ENCODE measurements at places on chromosomes 12 and 14.

DNA sequence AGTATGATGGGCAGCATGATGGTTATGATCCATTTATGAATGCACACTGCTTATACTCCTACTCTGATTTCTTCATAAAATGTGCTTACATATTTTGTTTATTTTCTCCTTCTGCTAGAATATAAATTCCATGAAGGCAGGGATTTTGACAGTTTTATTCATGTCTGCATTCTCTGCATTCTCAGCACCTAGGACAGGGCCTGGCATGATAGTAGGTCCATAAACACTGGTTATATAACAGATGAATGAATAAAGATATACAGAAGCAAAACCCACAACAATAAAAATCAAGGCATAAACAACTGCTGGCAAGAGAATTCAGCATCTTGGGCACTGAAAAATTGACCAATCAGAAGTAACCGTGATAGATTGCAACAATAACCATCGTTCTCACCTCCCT lies 115.4 kb downstream of the WIF1 start:
- no peak for DNase-seq

GRCh38 chr12:76374386-76375020 lies 26.3 kb upstream of the BBS10 start:
- DNase-seq, result no peak

GRCh38 chr12:107731366-107731765 lies 29.6 kb downstream of the PRDM4 start:
- DNase-seq, result no peak

DNA sequence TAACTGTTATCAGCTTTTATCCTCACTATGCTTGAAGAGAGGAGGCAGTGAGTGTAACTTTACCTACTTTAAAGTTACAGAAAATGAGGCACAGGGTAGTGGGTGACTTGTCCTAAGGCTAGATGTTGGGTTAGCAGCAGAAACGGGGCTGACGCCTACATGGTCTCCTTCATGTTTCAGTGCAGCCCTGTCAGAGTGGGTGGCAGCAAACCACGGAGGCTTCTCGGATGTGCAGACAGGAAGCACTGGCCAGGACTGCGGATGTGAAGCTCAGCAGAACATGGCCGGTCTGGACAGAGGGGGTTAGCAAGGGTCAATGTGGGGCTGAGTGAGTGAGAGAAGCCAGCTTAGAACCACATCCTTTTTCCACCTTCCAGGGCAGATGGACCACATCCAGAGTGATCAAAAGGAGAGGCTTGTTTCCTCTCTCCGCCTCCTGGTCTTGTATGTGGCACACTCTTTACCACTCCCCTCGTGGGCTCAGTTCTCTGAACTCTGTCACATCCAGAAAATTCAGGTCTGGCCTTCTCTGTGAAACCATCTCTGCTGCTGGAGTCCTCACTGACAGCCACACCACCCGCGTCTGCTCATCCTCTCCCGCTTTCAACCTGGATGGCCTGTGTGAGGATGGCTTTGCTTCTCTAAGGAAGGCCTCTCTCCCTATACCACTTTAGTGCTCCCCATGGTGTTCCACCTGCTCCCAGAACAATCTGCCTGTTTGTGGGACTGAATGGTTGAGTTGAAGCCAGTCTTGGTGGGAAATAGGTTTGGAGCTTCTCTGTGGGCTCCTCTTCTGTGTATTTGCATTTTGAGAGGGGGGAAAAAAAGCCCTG lies 14.1 kb downstream of the SUSD6 start:
- peak; percentile 67 for DNase-seq

- DNase-seq, result peak; percentile 68
Measured at GRCh38 chr12:49763006-49763591, 21.7 kb downstream of the TMBIM6 start.

- no peak for DNase-seq
Measured at GRCh38 chr12:107447336-107447735, 238.3 kb upstream of the PWP1 start.

GRCh38 chr12:91935296-91935695 lies 210.3 kb downstream of the BTG1 start:
- DNase-seq, result no peak

GRCh38 chr12:2925322-2925995 lies 33.7 kb upstream of the TEAD4 start:
- no peak for DNase-seq

GRCh38 chr12:128754275-128754674 lies 69.5 kb downstream of the SLC15A4 start:
- DNase-seq, result no peak

- DNase-seq, result no peak
Measured at GRCh38 chr12:108729612-108730364, 1.5 kb downstream of the CORO1C start.

DNA sequence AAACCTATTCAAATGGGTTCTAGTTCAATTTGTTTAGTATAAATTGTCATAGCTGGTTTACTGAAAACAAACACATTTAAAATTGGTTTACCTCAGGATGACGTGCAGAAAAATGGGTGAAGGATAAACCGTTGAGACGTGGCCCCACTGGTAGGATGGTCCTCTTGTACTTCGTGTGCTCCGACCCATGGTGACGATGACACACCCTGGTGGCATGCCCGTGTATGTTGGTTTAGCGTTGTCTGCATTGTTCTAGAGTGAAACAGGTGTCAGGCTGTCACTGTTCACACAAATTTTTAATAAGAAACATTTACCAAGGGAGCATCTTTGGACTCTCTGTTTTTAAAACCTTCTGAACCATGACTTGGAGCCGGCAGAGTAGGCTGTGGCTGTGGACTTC lies 8.3 kb downstream of the CALM1 start:
- DNase-seq, result no peak

- DNase-seq, result no peak
Measured at GRCh38 chr12:105324704-105325103, 5.8 kb upstream of the C12orf75 start.

DNA sequence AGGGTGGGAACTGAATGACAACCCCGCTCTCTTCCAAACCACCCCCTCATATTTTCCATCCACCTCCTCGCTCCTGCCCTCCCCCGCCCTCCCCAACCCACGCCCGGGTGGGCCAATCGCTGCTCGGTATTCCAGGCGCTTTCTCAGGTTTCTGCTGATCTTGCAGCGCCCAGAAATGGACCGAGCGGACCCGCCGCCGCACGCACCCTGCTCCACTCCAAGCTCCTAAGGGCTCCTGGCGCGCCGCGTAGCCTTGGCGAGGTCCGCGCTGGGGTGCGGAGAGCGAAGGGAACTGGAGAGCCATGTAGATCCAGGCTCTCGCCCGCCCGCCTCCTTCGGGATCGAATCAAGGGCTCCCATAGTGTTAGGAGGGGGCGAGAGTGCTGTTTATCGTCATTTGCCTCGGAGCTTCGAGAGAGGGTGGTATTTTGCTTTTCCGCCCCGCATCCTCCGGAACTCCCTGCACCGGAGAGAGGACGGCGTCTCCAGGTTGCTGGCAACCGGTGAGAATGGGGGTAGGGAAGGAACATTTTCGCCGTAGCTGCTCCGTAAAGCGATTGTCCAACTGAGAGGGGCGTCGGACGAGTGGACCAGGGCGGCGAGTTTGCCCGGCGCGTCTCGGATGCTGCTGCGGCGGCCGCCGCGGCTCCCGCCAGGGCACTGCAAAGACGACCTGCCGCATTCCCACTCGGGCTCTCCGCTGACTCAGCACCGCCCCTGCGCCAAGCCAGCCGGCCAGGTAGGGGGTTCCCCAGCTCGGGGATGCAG lies at the start of gene KCNA1:
Gene KCNA1 (plus strand): TSS at position 172 of the 768 bp plus-strand sequence. CDS start 1,474 bp downstream, outside the sequence.
- no peak for DNase-seq

DNA sequence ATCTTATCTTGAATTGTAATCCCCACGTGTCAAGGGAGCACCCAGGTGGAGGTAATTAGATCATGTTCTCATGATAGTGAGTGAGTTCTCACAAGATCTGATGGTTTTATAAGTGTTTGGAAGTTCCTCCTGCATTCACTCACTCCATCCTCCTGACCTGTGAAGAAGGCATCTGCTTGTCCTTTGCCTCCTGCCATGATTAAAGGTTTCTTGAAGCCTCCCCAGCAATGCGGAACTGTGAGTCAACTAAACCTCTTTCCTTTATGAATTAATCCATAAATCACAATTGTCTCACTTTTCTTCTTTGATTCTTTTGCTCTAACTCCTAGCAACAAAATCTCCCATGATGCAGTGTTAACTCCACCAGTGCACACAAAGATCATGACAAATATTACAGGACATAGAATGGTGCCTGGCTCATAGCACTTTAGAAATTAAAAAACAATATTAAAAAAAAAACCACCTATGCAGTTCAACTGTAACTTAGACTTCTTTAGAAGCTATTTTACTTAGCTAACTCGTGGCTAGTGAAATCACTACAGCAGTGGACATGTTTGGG lies 37.6 kb upstream of the MGAT4C start:
- DNase-seq, result no peak

DNA sequence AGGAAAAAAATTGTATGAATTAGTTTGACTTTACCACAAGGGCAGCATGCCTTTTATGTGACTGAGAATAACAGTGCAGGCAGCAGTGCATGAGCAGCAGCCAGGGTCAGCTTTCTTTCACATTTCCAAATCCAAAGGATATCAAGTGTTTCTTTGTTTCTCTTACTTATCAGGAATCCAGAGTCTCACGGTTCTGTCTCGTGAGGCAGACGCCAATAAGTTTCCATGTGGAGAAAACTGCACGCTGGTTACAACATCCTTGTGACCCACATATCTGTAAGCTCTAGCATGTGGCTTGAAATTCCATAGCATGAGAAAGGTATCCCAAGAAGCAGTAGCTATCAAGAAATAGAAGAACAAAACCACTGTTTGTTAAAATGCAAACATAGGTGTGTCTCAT lies 27.6 kb downstream of the GALNT4 start:
- DNase-seq, result no peak

GRCh38 chr14:26008290-26008689 lies 589.5 kb downstream of the NOVA1 start:
- DNase-seq, result no peak

GRCh38 chr14:72516936-72517700 lies 376.8 kb downstream of the DPF3 start:
- DNase-seq, result peak; percentile 42

- DNase-seq, result no peak
Measured at GRCh38 chr14:104169005-104169698, 30.8 kb downstream of the KIF26A start.

DNA sequence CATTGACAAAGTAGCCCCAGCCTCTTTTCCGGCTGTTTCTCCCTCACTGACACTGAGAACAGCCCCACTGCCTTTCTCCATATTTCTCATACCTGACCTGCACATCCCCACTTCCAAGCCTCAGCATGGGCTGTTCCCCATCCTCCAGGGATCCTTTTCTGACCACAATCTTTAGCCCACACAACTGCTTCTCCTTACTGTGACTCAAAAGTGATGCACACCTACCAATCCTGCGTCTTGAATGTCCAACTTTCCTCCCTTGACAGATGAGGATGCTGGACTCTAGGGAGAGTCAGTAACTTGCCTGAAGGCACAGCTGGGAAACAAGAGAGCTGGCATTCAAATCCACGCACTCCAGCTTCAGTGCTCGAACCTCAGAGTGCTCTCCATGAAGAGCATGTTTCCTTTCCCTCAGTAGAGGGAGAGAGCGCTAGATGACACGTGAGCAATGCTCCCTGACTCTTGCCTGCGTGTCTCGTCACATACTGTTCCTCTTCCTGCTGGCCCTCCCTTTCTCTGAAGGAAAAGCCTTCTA lies 75.6 kb downstream of the NTF3 start:
- DNase-seq, result no peak

GRCh38 chr12:75982169-75982564 lies 49.4 kb downstream of the PHLDA1 start:
- no peak for DNase-seq

GRCh38 chr12:9632766-9633165 lies 25.1 kb upstream of the KLRB1 start:
- no peak for DNase-seq

- no peak for DNase-seq
Measured at GRCh38 chr12:107547389-107547788, 138.2 kb upstream of the PWP1 start.

GRCh38 chr12:7638760-7639555 lies 26.8 kb downstream of the APOBEC1 start:
- peak; percentile 53 for DNase-seq

DNA sequence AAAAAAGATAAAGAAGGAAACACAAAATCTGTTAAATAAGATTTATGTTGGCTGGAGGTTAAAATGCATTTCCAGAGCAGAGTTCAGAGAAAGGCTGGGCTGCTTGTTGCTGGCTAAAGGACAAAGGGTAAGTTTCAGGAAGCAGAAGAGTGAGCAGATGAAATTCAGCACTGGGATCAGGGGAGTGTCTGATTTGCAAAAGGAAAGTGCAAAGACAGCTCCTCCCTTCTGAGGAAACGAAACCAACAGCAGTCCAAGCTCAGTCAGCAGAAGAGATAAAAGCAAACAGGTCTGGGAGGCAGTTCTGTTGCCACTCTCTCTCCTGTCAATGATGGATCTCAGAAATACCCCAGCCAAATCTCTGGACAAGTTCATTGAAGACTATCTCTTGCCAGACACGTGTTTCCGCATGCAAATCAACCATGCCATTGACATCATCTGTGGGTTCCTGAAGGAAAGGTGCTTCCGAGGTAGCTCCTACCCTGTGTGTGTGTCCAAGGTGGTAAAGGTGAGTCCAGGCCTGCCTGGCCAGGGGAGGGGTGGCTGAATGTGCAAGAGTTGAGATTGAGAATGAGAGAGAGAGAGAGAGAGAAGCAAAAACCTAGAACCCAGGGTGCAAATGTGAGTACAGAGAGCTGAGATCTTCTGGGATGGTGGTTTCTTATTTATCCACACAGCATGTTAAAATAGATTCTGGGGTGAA lies at the start of gene OAS1:
Gene OAS1 (plus strand): TSS at position 251 of the 703 bp plus-strand sequence. CDS start 78 bp downstream, at position 329.
- DNase-seq, result no peak

- DNase-seq, result no peak
Measured at GRCh38 chr14:97644365-97644764, 847.2 kb downstream of the VRK1 start.

GRCh38 chr12:10110256-10110844 lies 11.6 kb upstream of the CLEC1A start:
- DNase-seq, result no peak

GRCh38 chr14:105146181-105146975 lies 22.2 kb downstream of the JAG2 start:
- no peak for DNase-seq

DNA sequence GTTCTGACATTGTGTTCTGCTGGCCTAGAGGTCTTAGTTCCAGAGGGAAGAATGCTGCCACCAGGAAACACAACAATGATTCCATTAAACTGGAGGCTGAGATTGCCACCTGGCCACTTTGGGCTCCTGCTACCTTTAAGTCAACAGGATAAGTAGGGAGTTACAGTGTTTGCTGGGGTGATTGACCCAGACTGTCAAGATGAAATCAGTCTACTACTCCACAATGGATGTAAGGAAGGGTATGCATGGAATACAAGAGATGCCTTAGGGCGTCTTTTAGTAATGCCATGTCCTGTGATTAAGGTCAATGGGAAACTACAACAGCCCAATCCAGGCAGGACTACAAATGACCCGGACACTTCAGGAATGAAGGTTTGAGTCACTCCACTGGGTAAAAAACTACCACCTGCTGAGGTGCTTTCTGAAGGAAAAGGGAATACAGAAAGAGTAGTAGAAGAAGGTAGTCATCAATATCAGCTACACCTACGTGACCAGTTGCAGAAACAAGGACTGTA lies 852.6 kb downstream of the LRFN5 start:
- DNase-seq, result no peak

DNA sequence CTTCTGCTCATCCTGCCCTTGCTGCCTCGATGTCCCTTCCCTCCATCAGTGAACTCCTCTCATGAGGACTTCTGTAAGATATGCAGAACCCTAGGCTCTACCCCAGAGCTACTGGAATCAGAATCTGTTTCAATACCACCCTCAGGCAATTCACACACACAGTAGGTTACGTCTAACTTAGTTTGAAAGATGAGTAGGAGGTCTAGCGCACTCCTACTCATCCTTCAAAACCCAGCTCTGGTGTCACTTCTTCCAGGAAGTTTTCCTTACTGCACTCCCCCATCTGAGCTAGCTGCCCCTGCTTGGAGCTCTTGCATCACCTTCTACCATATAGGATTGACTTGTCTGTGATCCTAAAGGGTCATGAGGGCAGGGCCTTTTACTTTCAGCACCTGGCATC lies 56.4 kb upstream of the DICER1 start:
- DNase-seq, result no peak

Data from stimulated activated CD4-positive, alpha-beta T cell treated with anti-CD3 and anti-CD28 coated beads, Interleukin-1b, Interleukin-23, amount 100 ng/mL, for 24 hours (primary cell).